ENCODE measurements at places on chromosomes 3 and 15. TPM values are rescaled to one million over a fixed set of nuclear protein-coding genes. Genes with fewer than 3 reads are reported as not detected.

The LTF gene
- total RNA-seq, result not detected

The TADA3 gene
- 58.9 TPM for total RNA-seq

The KBTBD8 gene
- total RNA-seq, result 0.49 TPM

The GPR87 gene
- 12.3 TPM for total RNA-seq

The ACAP2 gene
- 59.4 TPM for total RNA-seq

The ZDHHC23 gene
- total RNA-seq, result 5.4 TPM

The SLC51A gene
- total RNA-seq, result 1.2 TPM
